ENCODE measurements at places on chromosomes 2 and 18. TPM values are rescaled to one million over a fixed set of nuclear protein-coding genes. Genes with fewer than 3 reads are reported as not detected.

- peak; percentile 69 for DNase-seq
These were observed 20.5 kb upstream of the LRPPRC start for GRCh38 chr2:44016282-44016681.

- DNase-seq: peak; percentile 94
These were observed 31.6 kb downstream of the AOX1 start for GRCh38 chr2:200617156-200618053.

GRCh38 chr2:234051374-234052070 is 1.0 kb downstream of the SPP2 start:
- no peak for DNase-seq

GRCh38 chr2:217681791-217682190 is 321.0 kb downstream of the TNS1 start:
- no peak for DNase-seq

- DNase-seq: no peak
These were observed 119.1 kb downstream of the CCDC74A start for GRCh38 chr2:131646669-131647297.

GRCh38 chr18:69209761-69210160 is 190.9 kb upstream of the DOK6 start:
- peak; percentile 53 for DNase-seq

- DNase-seq: no peak
These were observed 33.6 kb downstream of the B3GNT7 start for GRCh38 chr2:231429152-231429551.

DNA sequence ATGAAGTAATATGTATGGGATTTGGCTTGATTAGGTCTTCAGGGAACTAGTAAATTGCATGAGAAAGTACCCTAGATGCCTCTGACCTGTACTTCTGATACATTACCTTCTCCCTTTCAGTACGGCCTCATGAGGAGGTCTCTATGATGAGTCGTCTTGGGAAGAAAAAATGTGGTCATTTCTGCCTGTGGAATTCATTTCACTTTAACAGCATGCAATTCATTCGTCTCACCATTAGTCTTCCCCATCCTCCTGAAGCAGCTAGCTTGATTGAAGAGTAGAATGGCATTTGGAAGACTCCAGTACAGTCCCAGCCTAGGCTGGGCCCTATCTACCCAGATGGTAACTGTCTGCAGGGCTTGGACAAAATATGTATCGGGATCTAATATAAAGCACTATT is 52.2 kb downstream of the TMX3 start:
- DNase-seq: no peak

- DNase-seq: no peak
These were observed 11.1 kb upstream of the NT5DC4 start for GRCh38 chr2:112709703-112710102.

- DNase-seq: peak; percentile 17
These were observed 24.2 kb upstream of the COX7A2L start for GRCh38 chr2:42385225-42385624.

DNA sequence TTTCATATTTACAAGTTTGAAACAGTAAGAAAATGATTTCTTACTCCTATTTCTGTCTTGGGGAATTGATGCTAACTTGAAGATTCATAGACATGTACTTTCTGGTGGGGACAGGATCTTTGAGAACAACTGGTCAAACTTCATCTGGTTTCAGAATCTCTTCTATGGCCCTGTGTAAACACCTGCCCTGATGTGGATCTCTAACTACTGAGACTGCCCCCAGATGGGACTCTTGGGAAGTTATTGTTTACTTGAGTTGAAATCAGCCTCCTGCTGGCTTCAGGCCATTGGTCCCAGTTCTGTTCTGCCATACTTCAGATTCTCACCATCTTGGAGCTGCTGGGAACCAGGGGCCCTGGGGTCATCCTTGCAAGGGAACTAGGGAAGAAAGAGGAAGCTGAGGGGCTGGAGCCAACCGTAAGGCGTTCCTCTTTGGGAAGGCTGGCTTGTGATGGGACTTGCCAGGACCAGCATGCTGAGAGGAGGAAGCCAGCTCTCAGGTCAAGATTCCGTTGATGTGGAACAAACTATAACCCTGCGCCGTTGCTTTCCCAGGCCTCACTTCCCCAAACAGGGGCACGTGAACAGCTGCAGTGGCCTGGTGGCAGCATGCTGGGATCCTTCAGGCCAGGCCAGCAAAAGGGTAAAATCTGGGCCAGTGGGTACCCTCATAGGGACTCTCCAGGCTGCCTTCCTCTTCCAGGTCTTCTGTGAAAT is 135.5 kb upstream of the CXCR4 start:
- no peak for DNase-seq

GRCh38 chr2:176137906-176138305 is 8.4 kb downstream of the HOXD8 start:
- DNase-seq: no peak

- DNase-seq: no peak
These were observed 51.3 kb upstream of the SLC1A4 start for GRCh38 chr2:64937687-64938491.

DNA sequence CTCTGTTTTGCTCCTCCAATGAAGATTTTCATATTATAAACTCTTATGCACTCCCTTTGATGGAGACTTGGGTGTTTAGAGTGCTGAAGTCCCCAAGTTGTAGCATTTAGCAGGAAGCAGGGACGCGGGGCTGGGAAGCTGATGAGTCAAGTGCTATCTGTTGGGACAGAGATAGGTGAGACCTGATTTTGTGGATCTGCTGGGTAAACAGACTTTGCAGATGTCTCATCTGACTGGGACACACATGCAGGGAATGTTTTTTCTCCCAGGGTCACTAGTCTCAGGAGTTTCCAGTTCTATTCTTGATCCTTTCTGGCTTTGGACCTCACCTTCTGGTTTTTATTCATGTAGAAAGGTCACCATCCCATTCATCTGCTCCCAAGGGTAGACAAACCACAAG is 79.7 kb upstream of the ACAA2 start:
- no peak for DNase-seq

DNA sequence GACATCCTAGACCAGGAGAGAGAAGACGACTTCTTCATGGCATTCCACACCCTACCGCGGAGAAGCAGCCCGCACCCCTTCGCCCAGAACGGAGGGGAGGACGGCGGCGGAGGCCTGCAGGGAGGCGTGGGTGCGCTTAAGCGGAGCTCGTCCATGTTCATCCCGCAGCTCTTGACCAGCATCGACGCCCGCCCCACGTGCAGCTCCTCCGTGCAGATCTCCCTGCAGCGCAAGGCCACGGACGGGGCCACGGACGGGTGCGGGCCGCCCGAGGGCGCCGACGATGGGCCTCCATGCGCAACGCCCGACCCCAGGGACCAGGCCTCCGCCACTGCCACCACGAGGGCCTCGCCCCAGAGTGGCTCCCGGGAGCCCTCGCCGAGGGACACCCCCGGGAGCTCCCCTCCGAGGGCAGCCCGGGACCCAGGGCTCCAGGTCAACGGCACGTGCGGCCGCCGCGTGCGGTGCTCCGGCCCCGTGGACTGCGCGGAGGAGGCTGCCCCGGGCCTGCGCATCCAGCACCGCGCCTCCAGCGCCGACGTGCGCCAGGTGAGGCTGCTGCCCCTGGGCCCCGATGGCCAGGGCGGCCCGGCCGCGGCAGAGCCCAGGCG is 211.8 kb downstream of the NEDD4L start:
- DNase-seq: no peak

DNA sequence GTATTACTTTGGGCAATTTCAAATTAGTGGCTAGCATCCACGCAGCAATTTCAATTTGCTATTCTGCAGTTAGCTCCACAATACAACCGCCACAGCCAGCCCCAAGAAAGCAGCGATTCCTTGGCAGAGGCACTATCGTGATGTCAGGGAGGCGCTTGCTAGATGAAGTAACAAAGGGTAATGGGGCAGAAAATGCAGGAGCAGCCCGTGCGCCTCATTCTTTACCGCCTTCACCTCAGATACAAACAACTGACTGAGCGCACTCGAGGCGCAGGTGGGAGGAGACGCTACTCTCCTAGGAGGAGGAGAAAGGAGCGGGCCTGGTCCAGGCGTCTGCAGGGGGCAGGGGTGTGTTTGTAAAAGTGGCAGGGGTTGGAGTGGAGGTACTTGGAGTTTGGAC is 76.9 kb upstream of the ASB18 start:
- no peak for DNase-seq

DNA sequence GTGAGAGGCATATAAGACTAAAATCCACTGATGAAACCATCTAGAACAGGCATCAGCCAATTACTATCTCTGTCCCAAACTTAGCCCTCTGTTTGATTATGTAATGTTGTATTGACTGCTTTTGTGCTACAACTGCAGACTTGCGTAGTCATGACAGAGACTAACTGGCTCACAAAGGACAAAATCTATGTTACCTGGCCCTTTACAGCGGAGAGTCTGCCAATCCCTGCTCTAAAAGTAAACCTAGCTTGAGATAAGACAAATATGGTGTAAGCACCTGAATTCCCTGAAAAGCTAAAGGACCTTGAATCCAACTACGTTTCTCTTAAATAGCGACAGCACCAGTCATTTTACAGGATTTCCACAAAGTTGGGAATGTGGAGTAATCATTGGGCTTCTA is 102.8 kb upstream of the LRRTM1 start:
- no peak for DNase-seq

DNA sequence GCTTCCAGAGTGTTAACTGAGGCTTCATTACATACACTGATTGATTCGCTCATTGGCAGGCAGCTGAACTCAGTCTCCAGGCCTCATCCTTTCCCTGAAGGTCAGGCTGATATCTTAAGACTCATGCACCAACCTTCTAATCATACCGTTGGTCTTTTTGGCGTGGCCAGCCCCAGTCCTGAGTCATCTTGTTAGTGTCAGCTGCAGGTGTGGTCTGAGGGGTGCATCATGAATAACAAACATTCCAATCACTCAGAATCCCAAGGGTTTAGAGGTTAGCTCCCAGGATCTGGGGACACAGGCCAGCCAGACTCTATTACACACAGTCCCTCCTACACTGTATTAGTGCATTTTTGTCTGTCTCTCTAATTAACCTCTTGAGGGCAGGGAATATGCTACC is 271.5 kb downstream of the HRH4 start:
- DNase-seq: no peak

DNA sequence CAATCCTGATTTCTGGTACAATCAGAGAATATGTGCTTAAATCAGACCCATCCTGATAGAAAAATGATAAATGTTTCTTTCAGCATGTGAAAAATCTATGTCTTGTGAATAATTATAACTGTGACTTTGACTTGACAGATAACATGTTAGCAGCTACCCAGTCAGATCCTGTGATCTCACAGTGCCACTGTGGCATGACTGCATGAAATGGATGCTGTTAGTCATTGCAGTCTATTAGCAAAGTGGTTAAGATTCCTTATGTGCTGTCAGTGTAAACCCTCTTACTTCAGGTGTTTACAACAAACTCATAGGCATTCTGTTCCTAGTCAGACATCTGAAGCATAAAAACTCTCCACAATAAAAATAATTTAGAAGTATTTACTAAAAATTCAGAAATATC is 244.6 kb upstream of the RND3 start:
- DNase-seq: no peak

DNA sequence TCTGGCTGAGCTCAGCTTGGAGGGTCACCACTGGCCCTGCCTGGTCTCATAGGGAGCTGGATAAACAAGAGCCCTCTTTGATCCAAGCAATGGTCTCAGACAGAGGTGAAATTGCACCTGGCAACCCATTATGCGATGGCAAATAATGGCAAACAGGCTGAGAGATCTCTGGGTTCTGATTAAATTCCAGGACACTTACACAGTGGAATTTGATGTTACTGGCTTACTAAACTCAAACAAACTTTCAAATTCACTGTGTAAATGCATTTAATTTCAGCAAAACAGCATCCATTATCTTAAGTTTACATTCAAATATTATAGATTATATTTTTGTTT is 19.5 kb upstream of the STAT4 start:
- no peak for DNase-seq

- no peak for DNase-seq
These were observed 93.4 kb upstream of the MEX3C start for GRCh38 chr18:51290860-51291259.

- DNase-seq: no peak
These were observed 2.1 kb downstream of the STK39 start for GRCh38 chr2:168245074-168245825.

- DNase-seq: no peak
These were observed 364.3 kb downstream of the TNS1 start for GRCh38 chr2:217638533-217638932.

- DNase-seq: no peak
These were observed 12.1 kb downstream of the MXD1 start for GRCh38 chr2:69926849-69927515.

DNA sequence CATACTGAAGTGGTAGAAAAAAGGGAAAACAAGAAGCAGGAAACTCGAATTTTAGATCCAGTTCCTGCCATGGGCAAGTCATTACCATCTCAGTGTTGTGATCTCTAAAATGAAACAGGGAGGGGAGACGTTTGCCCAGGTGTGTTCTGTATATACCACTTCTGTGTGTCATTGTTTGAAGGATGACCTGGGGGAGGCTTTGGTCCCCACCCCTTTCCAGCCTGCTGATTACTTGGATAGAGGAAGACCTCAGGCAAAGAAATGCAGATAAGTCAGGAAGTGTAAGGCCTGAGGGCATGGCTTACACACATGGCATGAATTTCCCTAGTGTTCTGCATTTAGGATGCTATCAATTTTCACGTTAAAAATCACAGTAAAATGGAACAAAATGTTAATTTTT is 205.2 kb upstream of the CXCR4 start:
- DNase-seq: no peak

DNA sequence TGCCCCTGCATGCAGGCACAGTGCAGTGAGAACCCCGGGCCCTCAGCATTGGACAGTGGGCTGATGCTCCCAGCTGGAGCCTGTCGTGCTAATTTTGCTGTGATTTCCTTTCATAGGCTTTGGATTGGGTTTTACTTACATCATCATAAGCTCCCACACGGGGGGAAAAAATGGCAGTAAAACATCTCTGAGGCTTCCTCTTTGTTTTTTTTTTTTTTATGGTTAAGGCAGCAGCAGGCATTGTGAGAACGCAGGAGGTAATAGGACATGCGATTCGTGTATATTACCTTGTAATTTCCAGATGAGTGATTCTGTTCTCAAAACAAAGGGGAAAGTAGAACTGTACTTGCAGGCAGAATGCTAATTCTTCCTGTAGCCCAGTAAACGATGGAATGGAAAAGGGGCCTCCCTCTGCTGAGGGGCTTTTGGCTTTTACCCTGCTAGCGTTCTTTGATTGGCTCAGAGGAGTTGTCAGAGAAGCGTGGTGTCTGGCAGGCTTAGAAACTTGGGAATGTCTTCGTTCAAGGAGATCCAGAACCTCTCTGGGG is 89.7 kb downstream of the NPAS2 start:
- DNase-seq: no peak

The HNMT gene
- polyA plus RNA-seq: 91.8 TPM

The NAT8 gene
- not detected for polyA plus RNA-seq

The MC2R gene
- not detected for polyA plus RNA-seq

The FZD7 gene
- polyA plus RNA-seq: 4.4 TPM

The C2orf72 gene
- polyA plus RNA-seq: 0.28 TPM

The DSG1 gene
- polyA plus RNA-seq: not detected

The CYP27C1 gene
- polyA plus RNA-seq: 0.07 TPM

The SERPINB10 gene
- 0.96 TPM for polyA plus RNA-seq

The ATOH8 gene
- 63.3 TPM for polyA plus RNA-seq

The ELP2 gene
- polyA plus RNA-seq: 65.1 TPM

The STEAP3 gene
- 8.1 TPM for polyA plus RNA-seq

The FER1L5 gene
- polyA plus RNA-seq: 0.09 TPM

The RAB6D gene
- polyA plus RNA-seq: not detected

The GPR35 gene
- polyA plus RNA-seq: 10.3 TPM

The KCNG2 gene
- 1.8 TPM for polyA plus RNA-seq

The LIMS3 gene
- 1.0 TPM for polyA plus RNA-seq

The LCT gene
- 0.02 TPM for polyA plus RNA-seq

The ANKRD12 gene
- polyA plus RNA-seq: 10.2 TPM

The ALK gene
- polyA plus RNA-seq: 0.10 TPM

The FOXD4L1 gene
- 0.03 TPM for polyA plus RNA-seq
